ENCODE measurements at places on chromosomes 2 and 18.

DNA sequence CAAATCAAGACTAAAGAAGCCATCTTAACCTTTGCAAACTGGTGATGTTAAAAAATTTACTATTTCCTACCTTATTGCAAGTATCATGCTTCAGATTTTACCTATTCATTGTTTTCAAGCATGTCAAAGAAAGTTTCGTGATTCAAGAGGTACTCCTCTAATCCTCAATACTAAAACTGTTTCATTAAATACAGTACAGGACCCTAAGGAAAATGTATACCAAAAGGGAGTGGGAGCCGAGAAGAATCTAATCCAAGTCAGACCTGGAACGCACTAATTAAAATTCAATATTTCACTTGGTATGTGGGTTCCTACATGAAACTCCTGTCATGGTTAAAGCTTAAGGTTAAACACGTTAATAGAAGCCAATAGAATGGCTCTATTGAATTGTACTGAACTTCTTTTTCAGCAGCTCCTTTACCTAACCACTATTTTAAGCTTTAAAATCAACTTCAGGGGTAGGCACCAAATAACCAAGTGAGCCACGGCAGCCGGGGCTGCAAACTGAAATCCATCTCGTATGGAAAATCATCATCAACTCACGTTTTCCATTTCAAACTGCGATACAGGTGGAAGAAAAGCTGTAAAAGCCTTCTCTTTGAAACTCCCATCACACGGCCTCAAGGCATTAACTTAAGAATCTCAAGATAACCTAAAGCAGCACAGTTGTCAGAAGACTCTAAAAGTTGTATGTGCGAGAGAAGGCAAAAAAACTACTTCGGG lies 188.8 kb downstream of the ZEB2 start:
- peak overlapping the region; percentile 85 for H3K4me3 ChIP-seq
- H3K27me3 ChIP-seq = peaks cover 16% of the 10 kb centered on the region
- peak; percentile 15 for DNase-seq
- peak overlapping the region; percentile 93 for H3K27ac ChIP-seq
- H3K4me1 ChIP-seq = peaks cover 46% of the 10 kb centered on the region

- H3K27ac ChIP-seq = no peak overlapping the region
- H3K36me3 ChIP-seq = no peaks in the 10 kb centered on the region
- no peaks in the 10 kb centered on the region for H3K27me3 ChIP-seq
- H3K4me3 ChIP-seq = no peak overlapping the region
- H3K4me1 ChIP-seq = peaks cover 6% of the 10 kb centered on the region
Measured at GRCh38 chr18:22742409-22742808, 190.7 kb upstream of the RBBP8 start.

GRCh38 chr18:54338230-54338629 lies 19.4 kb downstream of the STARD6 start:
- H3K4me1 ChIP-seq = no peaks in the 10 kb centered on the region
- no peak overlapping the region for H3K27ac ChIP-seq
- H3K27me3 ChIP-seq = peaks cover 3% of the 10 kb centered on the region
- no peak for DNase-seq
- no peak overlapping the region for H3K4me3 ChIP-seq

DNA sequence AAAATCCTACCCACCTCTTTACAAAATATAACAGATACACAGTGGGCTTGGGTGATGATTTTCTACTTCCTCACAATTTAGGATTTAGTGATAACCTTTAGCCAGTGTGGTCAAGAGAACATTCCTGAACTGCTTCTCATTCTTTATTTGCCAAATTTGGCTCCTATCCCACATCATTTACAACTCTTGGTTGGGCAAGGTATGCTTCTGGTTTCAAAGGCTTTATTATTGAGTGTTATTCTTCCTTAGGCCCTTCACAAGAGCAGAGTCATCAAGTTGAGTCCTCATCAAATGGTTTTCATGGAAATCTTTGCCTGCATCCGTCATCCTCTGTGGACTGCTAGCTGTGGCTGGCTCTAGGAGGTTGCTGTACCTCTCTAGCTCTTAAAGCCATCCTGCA lies 472.0 kb upstream of the ETAA1 start:
- H3K36me3 ChIP-seq = no peaks in the 10 kb centered on the region
- H3K4me3 ChIP-seq = no peak overlapping the region
- DNase-seq = no peak
- no peaks in the 10 kb centered on the region for H3K27me3 ChIP-seq

DNA sequence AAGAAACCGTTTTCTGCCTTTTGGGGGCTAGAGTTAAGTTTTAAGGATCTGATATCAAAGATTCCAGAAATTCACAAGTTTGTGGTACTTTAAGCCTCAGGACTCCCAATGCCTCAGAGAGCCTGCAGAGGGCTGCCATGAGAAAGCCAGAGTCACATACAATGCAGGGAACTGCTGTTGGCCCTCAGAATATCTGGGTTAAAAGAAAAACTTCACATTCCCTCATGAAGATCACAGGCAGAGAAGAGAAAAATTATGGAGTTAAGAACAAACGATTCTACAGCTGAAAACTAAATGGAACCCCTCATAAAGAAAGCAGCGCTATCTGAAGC lies 39.5 kb downstream of the HDAC4 start:
- H3K4me1 ChIP-seq = peaks cover 28% of the 10 kb centered on the region
- H3K36me3 ChIP-seq = peaks cover 4% of the 10 kb centered on the region

DNA sequence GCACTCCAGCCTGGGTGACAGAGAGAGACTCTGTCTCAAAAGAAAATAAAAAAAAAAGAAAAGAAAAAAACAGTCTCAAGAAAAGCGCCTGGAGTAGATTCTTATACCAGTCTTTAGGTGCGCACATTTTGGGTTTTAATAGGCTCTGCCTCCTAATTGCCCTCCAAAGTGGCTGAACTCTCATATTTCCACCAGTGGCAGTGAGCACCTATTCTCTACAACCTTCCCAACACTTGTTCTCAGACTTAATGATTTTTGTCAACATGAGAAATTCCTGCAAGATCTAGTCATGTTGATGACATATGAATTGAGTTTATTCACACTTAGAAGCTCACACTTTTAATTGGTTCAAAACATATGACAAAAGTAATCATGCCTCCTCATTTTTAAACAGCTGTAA lies 39.0 kb downstream of the PLB1 start:
- H3K4me3 ChIP-seq = no peak overlapping the region
- no peak for DNase-seq
- H3K36me3 ChIP-seq = no peaks in the 10 kb centered on the region
- H3K4me1 ChIP-seq = no peaks in the 10 kb centered on the region

- no peaks in the 10 kb centered on the region for H3K4me1 ChIP-seq
- no peak for DNase-seq
- no peak overlapping the region for H3K4me3 ChIP-seq
- H3K27me3 ChIP-seq = peaks cover 7% of the 10 kb centered on the region
- no peaks in the 10 kb centered on the region for H3K36me3 ChIP-seq
Measured at GRCh38 chr2:1414121-1414520, 858 bp downstream of the TPO start.

DNA sequence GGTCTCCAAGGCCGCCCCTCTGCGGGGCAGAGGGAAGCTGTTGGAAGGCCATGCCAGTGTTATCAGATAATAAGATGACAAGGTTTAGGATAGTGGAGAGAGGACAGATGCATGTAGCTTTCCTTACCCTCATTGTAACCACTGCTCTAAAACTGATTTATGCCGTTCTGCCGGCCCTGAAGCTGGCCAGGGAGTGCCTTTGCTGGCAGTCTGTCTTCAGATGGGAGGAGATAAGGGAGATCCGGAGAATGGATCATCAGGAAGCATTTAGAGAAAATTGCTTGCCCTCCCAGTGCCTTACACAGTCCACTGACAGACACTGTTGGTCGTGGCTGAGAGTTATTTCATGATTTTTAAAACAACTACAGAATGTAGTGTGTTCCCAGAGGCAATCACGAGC lies 35.4 kb upstream of the MYO3B start:
- H3K27me3 ChIP-seq = no peaks in the 10 kb centered on the region
- H3K27ac ChIP-seq = no peak overlapping the region
- peaks cover 15% of the 10 kb centered on the region for H3K4me1 ChIP-seq
- H3K4me3 ChIP-seq = no peak overlapping the region

DNA sequence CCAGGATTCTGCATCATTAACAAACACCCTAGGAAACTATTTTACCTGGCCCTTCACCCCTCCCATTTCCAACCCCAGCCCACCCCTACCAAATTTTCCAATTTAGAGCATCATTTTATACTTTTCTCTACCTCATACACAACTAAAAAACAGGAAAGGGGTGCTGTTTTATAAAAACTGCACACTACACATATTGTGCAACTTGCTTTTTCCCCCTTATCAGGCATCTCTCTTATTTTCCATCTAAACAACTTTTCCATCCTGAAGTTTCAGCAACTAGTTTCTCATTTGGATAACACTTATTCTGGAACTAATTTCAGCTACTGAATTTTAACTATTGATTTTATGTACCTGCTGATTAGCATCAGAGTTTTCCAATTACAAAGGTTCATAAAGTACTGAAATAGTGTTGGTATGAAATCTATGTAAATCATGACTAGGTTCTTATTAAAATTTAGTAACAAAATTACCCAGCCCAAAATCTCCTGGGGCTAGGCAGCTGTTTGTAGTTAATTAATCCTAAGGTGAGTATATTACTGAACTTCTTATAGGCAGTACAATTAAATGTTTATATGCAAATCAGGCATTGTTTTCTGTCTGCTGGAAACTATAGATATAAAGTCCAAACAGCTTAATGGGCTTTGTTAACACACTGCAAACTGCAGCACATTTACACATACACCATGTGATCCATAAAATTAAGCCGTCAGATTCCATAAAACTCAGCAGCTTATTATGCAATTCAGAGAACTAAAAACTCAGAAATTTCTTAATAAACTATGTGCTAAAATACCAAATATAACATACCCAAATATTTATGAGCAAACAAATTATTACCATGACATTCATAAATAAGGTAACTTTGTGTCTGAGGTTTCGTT lies 7.9 kb downstream of the SF3B1 start:
- DNase-seq = no peak
- peak overlapping the region; percentile 51 for H3K27ac ChIP-seq
- H3K27me3 ChIP-seq = no peaks in the 10 kb centered on the region
- peaks cover 87% of the 10 kb centered on the region for H3K4me1 ChIP-seq
- peaks cover 5% of the 10 kb centered on the region for H3K36me3 ChIP-seq

GRCh38 chr2:71711133-71711855 lies 257.9 kb downstream of the DYSF start:
- no peak overlapping the region for H3K27ac ChIP-seq
- no peaks in the 10 kb centered on the region for H3K4me1 ChIP-seq
- no peak overlapping the region for H3K4me3 ChIP-seq
- no peaks in the 10 kb centered on the region for H3K36me3 ChIP-seq
- peaks cover 6% of the 10 kb centered on the region for H3K27me3 ChIP-seq

GRCh38 chr2:72887740-72888437 lies 681 bp downstream of the SPR start:
- peaks cover 9% of the 10 kb centered on the region for H3K4me1 ChIP-seq
- H3K4me3 ChIP-seq = peak overlapping the region; percentile 80
- H3K36me3 ChIP-seq = no peaks in the 10 kb centered on the region

DNA sequence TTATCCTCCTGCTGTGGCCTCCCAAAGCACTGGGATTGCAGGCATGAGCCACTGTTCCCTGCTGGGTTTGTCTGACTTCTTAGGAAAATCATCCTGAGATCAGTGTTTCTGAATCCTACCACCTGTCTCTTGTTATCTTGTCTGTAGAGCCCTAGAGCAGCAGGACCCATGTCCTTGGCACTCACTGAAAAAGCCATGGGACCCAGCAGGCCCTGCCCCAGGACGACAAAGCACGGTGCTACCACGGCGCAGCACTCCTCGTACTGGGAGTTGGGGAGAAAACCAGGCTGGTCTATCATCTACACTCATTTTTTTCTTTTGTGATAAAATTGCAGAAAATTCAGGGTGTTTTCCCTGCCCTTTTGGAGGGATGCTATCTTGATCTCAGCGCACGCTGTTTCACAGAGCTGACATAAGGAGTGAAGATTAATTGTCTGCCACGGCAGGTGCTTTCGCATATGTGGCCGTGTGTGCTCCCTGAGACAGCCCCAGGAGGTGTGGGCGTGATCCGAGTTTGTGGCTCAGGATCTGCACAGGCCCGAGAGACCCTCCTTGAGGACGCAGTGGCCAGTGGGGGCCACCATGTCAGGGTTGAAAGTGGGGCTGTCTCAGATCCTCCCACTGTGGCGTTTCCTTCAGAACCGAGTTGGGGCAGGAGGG lies 179.1 kb downstream of the LDLRAD4 start:
- no peaks in the 10 kb centered on the region for H3K4me1 ChIP-seq
- no peak for DNase-seq
- no peak overlapping the region for H3K27ac ChIP-seq
- no peaks in the 10 kb centered on the region for H3K36me3 ChIP-seq
- H3K4me3 ChIP-seq = no peak overlapping the region
- peaks cover 2% of the 10 kb centered on the region for H3K27me3 ChIP-seq

DNA sequence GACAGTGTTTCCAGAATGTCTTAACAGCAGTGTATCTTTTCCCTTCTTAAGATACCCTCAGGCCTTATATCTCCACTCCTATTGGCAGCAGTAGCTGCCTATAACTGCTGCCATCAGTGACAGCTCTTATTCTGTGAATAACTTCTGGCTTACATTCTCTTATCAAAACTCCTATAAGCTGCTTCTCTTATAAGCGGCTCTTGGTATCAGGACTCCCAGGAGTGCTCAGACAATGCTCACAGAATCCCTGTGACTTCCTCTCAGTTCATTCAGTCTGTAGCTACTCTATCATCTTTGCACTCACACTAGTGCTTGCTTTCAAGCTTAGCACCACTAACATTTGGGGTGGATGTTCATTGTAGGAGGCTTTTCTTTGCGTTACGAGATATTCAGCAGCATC lies 143.7 kb upstream of the CDH7 start:
- H3K4me1 ChIP-seq = no peaks in the 10 kb centered on the region
- DNase-seq = no peak
- peaks cover 3% of the 10 kb centered on the region for H3K36me3 ChIP-seq

DNA sequence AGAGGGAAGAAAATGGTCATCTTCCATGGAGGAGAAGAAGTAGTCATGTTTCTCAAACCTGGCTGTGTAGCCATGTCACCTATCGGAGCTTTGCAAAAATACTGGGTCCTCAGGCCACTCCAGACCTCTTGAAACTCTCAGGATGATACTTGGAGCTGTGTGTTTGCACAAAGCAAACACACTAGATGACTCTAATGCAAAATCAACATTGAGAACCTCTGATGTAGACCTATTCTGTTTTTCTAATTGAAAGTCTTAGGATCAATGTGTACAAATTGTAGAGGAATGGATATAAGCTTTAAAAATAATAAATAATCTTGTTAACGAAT lies 444.3 kb downstream of the RND3 start:
- H3K27ac ChIP-seq = no peak overlapping the region
- no peak for DNase-seq
- no peaks in the 10 kb centered on the region for H3K4me1 ChIP-seq
- no peaks in the 10 kb centered on the region for H3K36me3 ChIP-seq

DNA sequence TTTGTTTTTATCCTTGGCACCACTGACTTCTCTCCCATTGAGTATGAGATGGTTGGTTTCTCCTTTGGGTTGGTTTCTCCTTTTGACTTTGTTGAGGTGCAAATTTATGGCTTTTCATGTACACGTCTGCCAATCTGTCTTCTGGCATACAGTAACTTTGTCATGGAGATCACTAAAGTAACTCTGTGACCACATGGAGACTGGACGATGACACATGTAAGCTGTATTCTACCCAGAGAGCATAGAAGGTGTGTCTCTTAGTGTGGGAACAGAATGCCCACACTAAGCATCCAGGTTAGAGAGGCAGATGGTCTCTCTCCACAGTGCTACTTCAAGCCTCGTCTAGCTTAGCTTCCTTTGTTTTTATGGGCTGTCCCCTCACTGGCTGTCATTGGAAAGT lies 897.5 kb downstream of the SUCLG1 start:
- H3K36me3 ChIP-seq = no peaks in the 10 kb centered on the region
- no peak overlapping the region for H3K27ac ChIP-seq
- H3K4me1 ChIP-seq = no peaks in the 10 kb centered on the region
- DNase-seq = no peak
- no peak overlapping the region for H3K4me3 ChIP-seq

- H3K36me3 ChIP-seq = no peaks in the 10 kb centered on the region
- no peak overlapping the region for H3K27ac ChIP-seq
- H3K27me3 ChIP-seq = peaks cover 4% of the 10 kb centered on the region
- H3K4me3 ChIP-seq = no peak overlapping the region
Measured at GRCh38 chr18:63963615-63964256, 6.1 kb upstream of the SERPINB8 start.

Data from immature natural killer cell (primary cell).